ENCODE measurements at places on chromosomes 5 and 9.

- DNase-seq, result no peak
Observed at GRCh38 chr5:93336330-93337110, 244.5 kb downstream of the NR2F1-AS1 start.

- DNase-seq, result peak; percentile 42
Observed at GRCh38 chr5:143826951-143827444, 15.0 kb downstream of the HMHB1 start.

- no peak for DNase-seq
Observed at GRCh38 chr5:125461641-125462072, 715.2 kb upstream of the ZNF608 start.

DNA sequence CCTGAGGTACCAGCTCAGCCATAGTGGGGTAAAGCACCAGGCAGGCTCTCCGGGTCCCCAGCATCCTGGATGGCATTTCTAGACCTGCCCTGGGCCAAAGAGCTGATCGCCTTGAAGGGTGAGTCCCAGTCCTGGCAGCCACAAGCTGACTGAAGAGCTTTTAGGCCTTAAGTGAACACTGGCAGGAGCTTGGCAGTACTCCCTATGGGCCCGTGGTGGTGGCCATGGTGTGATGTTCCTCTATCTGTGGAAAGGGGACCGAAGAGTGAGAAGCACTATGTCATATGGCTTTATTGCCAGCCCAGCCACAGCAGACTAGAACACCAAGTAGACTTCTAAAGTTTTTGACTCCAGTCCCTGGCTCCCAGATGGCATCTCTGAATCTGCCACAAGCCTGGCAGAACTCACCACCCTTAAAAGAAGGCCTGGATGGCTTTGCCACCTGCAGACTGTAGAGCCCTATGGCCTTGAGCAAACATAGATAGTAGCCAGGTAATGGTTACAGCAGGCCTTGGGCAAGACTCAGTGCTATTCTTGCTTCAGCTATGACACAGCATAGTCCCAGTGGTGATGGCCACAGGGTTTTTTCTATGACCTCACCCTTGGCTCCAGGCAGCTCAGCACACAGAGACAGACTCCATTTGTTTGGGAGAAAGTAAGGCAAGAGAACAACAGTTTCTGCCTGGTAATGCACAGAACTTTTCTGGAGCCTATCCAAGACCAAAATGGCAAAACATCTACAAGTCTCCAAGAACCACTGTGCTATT is 801.5 kb upstream of the DMAC1 start:
- no peak for DNase-seq

- peak; percentile 83 for DNase-seq
Observed at GRCh38 chr9:129496473-129497004, 124.4 kb downstream of the C9orf50 start.

- peak; percentile 55 for DNase-seq
Observed at GRCh38 chr5:81425569-81425968, 31.6 kb upstream of the ACOT12 start.

- DNase-seq, result no peak
Observed at GRCh38 chr9:137678202-137678601, 59.4 kb downstream of the EHMT1 start.

GRCh38 chr5:12624776-12625560 is 720.7 kb upstream of the CTNND2 start:
- no peak for DNase-seq

DNA sequence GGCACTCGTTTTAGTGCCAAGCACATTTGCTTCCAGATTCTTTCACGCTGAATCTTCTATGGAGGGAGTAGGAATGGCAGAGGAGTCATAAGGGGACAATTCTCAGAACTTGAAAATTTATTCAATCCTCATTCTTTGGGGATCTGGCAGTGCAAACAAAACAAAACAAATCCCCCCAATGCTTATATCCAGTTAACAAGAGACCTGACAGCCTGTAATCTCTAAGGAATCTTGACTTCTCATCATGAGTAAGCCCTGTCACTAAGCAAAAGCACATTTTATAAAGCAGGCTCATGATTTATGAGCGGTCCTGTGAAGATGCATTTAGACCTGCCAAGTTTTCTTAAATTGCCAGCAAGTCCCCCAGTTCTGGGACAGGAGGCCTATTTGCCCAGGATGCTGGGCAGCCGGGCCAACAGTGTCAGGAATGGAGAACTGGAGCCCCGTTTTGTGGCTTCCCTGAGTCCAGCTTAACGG is 513.9 kb downstream of the CTNND2 start:
- no peak for DNase-seq

GRCh38 chr9:133958756-133959155 is 33.4 kb downstream of the VAV2 start:
- DNase-seq, result no peak

DNA sequence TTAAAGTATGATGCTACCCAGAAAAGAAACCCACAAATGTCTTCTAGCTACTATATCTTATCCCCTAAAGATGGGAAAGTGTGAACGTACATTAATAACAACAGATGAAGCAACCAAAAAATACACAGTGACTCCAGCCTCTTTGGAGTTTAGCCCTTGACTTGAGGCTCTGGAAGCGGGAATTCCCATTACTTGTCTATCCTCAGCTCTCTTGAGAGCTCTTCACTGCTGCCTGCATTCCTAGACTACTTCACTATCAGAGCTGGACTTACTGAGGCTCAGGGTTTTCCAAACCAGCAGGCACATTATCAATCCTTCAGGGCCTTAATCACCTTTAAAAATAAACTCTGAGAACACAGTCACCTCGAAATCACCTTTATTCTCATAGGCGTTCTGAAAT is 1.0 kb upstream of the NME5 start:
- DNase-seq, result no peak

GRCh38 chr5:83899326-83899970 is 178.8 kb upstream of the HAPLN1 start:
- no peak for DNase-seq

DNA sequence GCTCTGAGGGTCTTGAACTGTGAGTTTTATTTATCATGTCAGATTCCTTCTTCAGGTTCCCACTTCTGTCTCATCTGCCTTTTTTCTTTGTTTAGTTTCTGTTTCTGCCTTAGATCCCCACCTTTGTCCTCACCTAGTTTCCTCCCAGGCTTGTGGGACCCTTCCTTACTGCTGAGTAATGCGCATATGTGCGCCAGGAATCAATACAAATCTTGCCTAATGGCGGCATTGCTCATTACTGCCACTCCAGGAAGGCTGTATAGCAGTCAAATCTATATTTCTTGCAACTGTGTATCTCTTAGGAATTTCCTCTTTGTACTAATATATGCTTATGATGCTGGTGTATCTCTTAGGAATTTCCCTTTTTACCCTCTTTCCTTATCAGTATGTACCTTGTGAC is 465.4 kb downstream of the DMRT2 start:
- DNase-seq, result no peak

- DNase-seq, result peak; percentile 54
Observed at GRCh38 chr5:97231025-97231636, 48.1 kb upstream of the RIOK2 start.

DNA sequence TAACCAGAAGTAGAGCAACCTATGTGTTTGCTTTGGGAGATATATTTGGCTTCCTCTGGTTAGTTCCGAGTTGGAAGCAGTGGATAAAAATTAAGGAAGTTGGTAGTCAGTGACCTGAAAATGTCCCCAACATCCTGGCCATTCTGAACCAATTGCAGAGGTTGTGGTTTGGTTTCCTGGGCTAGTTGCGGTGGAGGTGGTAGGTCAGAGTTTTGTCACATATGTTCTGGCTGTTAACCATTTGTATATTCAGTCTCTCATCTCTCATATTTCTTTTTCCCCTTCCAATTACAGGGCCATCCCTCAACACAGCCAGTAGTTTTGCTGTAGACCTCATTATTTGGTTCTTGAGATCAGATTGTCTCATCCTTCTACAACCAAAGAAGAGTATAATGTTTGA is 1026.9 kb downstream of the PTPRD start:
- DNase-seq, result no peak

DNA sequence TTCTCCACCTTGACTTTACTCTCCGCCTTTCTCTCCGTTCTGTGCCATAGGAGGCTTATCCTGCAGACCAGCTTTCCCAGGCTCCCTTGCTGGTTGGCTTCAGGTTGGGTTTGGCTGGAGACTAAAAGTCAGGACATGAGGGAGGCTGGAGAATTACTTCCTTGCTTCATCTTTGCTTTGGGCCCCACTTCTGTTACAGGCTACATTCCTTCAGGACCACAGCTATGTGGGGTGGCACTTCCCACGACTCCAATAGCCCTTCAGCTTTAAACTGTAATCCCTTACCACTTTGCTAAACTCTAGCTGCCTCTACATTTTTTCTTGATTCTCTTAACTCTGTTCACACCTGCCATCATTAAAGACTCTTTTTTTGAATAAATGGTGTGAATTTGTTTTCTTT is 186.7 kb upstream of the NR4A3 start:
- no peak for DNase-seq

DNA sequence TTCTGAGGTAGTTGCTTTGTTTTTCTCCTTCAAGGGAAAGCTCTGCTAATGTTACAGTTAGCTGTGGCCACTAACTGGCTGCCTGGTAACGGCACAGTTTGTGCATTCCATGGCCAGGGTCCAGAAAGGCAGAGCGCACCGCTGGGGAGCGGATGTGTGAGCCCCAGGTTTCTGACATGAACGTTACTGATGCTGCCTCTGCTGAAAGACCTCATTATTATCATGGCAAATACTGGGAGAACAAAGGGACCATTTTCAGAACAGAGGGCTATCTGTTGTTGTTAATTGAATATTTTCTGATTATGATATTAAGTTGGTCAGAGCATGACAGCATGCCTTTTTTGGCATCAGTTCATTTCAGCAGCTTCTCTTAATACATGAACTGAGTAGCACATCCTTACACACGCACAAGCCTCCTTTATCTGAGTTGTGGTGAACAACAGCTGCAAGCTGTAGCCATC is 134.1 kb downstream of the NUDT12 start:
- no peak for DNase-seq

DNA sequence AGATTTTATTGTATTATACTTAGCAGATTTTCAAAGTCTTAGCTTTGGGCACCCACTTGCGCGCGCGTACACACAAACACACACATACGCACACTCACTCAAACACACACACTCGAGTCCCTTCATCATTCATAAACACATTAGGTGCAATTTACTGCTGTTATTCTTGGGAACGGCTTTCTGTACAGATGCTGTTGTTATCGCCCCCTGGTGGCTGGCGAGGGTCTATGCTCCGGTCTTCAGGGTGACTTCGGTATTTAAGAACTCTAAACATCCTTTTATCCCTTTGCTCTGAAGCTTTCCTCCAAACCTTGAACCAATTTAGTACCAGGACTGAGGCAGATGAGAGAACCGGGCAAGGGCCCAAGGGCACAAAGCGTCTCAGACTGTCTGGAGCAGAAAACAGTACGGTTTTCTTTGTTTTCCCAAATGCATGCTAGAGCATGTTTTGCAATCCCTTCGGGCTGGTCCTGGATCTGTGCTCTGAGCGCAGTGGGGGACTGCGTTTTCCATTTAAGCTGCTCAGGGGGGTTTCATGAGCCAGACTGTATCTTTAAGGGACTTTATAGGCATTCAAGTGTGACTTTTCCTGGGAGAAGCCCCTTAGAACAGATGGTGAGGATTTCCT is 1.7 kb upstream of the SLIT3 start:
- peak; percentile 46 for DNase-seq

- DNase-seq, result no peak
Observed at GRCh38 chr9:120683150-120683549, 31.1 kb downstream of the MEGF9 start.

DNA sequence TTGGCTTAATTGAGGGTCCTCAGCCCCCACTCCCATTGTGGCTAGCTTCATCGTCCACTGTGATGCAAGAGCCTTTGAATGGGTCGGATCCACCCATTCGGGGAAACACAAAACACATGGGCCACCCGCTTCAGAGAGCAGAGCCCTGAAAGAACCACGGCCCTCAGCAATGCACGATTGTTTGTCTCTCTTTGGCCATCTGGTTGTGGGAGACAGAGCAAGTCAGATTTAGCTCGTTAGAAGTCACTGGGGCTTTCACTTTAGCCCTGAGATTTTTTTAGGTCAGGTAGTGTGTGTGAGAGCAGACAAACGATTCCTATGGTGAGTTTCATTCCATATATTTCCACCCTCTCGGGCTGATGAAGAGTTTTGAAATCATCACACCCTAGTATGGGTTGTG is 12.9 kb upstream of the COL15A1 start:
- DNase-seq, result no peak

GRCh38 chr5:151665613-151666012 is 21.1 kb downstream of the SPARC start:
- DNase-seq, result no peak

DNA sequence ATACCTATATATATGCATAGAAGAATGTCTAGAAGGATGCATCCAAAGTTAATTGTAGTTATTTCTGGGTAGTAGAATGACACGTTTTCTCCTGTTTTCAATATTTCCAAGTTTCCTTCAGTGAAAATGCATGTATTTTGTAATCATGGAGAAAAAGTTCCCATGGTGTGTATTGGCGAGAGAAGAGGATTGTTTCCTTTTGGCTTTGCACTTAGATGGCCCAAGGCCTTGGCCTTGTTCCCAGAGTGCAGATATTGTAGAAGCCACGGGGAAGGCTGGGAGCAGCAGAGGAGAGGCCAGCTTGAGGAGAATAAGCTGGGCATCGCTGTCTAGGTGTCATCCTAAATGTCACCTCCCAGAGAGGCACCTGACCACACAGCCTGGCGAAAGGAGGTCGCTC is 44.0 kb downstream of the IRF1 start:
- DNase-seq, result no peak

DNA sequence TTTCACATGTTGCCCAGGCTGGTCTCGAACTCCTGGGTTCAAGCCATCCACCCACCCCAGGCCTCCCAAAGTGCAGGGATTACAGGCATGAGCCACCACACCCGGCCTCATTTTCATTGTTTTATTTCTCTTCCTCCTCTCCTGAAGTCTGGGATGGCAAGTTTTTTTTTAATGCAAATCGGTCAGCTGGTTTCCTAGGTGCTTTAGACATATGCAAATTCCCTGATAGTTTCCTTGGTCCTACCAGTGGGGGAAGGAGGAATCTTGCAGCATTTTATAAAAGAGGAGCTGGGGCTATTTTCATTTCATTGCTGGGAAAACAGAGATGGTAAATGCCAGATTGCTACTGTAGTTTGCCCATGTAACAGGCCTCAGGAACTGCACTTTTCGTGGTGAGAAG is 179.4 kb downstream of the ACTL7B start:
- DNase-seq, result no peak

- no peak for DNase-seq
Observed at GRCh38 chr5:140310434-140310833, 7.5 kb upstream of the PFDN1 start.

DNA sequence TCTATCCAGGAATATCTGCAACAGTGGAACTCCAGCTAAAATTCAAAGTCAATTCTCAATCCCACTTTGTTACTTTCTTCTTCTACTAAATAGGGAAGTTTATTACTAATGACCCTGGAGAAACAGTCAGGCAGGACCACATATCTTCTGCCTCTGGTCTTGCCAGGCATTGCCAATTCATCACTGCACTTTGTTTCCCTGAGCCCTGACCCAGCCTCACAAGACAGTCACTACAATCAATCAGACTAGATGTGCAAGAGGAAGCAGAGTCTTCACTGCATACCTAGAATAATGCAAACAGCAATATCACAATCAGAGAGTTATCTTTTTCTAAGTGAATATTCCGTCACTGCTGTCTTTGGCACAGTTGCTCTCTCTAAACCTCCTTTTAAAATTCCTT is 74.9 kb upstream of the GAS1 start:
- DNase-seq, result no peak

- no peak for DNase-seq
Observed at GRCh38 chr5:133121080-133121479, 69.3 kb downstream of the HSPA4 start.

GRCh38 chr5:100252944-100253343 is 282.2 kb upstream of the FAM174A start:
- DNase-seq, result no peak

Data from CD4-positive, alpha-beta T cell treated with Interleukin-4 for 4 hours (primary cell).